ENCODE measurements at places on chromosomes 12 and 14.

- DNase-seq = no peak
Observed at GRCh38 chr14:63662776-63663175, 21.1 kb upstream of the WDR89 start.

- DNase-seq = no peak
Observed at GRCh38 chr12:9792185-9792900, 31.6 kb upstream of the CD69 start.

GRCh38 chr12:114291389-114292060, 114.4 kb downstream of the TBX5 start:
- no peak for DNase-seq

DNA sequence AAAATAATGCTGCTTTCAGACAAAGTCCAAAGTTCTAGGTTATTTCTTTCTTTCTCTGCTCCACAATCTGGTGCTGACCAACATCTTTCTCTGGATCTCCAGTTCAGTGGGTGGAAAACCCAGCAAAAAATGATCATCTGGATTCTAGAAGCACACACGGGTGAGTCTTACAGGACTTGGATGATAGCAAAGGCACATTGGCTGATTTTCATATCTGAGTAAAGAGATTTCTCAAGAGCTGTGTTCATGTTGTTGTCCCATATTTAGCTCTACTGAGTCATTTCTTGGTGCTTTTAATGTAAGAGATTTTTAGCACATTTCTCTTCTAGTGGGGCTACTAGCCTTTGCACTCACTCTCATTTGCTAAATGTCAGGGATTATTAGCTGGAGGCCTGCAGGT, 336.7 kb downstream of the GALC start:
- no peak for DNase-seq
